ENCODE measurements at places on chromosomes 12 and 14.
A peak's percentile ranks its signal among the peaks of the same experiment; 100 is the strongest.

DNA sequence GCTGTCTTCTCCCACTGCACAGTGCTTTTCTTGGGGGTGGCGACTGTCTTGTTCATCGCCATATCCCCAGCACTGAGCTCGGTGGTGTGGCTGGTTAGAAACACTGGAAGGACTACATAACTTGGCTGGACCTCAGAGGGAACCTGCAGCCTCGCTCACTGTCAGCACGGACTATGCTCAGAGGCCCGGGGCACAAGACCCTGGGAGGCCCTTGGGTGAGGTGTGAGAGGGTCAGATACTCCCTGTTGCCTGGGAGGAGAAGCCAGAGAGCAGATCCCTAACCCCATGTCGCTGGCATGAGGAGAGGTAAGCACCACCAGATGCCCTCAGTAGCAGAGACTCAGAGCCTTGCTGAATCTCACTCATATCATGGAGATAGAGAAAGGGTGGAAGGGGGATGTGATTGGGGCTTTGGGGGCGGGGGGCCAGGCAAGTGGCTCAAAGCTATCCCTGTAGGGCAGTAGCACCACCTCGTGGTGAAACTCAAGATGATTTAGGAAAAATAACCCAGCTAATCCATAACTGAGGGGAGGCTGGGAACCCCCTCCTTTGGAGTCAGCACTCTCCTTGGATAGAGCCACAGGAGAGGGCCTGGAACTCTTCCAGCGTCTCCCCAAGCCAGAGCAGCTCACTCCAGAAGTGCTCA is 18.7 kb upstream of the HDAC7 start:
- no peak for DNase-seq

GRCh38 chr14:52277552-52277951 is 10.1 kb downstream of the PTGDR start:
- DNase-seq = no peak

DNA sequence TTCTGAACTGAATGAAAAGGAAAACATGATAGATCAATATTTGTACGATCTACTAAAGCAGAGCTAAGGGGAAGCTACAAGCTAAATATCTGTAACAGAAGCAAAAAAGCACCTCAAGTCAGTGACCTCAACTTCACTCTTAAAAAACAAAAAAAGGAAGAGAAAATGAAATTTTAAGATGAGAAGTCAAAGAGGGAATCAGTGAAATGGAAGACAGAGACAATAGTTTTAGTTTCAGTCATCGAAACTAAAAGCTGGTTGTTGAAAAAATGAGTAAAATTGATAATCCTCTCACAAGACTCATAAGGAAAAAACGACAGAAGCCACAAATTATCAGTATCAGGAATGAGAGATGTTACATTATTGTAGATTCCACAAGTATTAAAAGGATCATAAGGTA is 11.9 kb upstream of the SLC2A13 start:
- no peak for DNase-seq

DNA sequence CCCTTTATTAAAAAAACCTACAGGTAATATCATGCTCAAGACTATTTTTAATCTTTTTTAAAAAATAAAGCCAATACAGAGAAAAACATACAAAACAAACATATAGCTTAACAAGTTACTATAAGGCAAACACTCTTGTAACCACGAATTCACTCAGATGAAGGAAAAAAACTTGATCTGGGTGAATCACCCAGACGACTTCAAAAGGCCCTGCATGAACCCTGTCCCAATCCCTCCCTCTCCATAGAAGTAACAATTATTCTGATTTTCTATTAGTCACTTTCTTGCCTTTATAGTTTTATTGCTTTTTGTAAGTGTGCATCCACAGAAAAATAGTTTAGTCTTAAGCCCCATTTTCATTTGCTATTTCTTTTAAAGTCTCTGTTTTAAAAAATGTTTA is 72.6 kb downstream of the LRP6 start:
- no peak for DNase-seq

GRCh38 chr14:50822501-50823042 is 8.4 kb downstream of the NIN start:
- no peak for DNase-seq

- no peak for DNase-seq
Measured at GRCh38 chr12:88802096-88802706, 221.9 kb upstream of the KITLG start.

DNA sequence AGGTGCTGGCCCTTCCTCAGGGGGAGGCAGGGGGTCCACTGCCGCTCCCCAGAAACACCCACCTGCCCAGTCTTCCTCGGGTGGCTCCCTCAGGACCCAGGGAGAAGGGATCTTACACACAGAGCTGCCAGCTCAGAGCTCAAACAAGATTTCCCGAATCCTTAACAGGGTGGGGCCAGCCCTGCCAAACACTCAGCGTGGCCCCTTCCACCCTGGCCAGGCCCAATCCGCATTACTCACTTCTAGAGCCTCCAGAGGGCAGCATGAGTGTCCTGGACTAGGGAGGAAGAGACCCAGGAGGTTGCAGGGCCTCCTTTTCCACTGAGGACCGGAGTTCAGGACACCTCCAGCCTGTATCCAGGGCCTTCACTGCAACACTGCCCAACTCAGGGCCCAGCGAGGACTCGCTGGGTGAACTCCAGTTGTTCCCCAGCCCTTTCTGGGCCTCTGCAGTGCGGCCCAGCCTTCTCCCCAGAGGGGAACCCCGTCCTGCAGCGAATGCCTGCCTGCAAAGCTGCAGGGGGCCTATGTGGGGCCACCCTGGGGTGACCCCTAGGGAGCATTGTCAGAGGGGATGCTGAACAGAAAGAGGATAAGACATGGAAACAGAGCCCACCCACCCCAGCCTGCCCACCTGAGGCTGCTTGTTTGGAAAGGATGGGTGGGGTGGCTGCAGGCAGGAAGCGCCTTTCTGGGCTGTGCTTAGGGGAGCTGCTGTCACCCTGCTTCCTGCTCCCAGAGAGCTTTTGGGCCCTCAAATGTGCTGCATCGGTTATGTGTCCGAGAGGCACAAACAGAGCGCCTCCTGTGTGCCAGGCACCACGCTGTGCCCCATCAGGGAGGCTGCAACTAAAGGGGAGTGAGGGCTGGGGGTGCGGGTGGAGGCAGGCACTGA is 43.8 kb downstream of the CCNK start:
- DNase-seq = no peak

DNA sequence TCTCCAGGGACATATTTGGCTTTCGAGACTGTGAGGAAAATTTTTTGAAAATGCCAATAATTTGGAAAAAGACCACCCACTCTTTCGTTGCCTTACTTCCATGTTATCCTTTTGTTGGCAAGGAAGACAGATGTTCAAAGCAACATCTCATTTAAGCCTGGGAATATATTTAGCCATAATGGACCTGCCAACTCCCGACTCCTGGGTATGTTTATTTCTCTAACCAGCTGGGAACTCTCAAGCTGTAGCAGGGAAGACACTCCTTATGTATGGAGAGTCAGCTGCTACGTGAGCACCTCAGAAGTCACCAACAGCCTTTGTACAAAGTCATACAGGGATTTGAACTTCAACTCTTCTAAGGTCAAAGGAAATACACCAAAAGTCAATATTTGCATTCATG is 96.5 kb upstream of the DAAM1 start:
- DNase-seq = peak; percentile 46

DNA sequence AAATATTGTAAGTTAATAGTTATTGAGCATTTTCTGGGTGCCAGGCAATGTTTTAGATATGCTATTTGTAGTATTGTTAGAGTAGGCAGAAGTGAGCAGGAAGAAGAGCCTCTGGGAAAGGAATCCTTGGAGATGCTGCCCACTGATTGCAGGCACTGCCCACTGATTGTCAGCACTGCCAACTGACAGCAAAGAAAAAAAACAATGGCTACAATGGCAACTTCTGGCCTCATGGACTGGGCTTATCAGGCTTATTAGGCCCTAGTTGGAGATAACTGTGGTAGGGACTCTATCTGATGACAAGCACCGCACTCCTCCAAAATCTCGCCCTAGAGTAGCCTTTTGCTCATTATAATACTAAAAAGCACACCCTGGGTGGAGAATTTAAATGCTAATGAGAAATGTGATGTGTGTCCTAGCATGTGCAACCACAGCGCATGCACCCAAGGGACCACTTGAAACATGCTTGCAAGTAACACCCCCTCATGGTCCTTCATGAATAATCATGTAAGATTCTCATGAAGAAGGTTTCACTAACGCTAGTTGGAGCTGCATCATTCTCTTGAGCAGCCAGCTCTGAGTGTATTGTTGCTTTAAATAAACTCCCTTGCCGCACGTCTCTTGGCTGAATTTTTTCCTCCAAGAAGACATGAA is 103.5 kb upstream of the PPP4R3A start:
- DNase-seq = no peak

DNA sequence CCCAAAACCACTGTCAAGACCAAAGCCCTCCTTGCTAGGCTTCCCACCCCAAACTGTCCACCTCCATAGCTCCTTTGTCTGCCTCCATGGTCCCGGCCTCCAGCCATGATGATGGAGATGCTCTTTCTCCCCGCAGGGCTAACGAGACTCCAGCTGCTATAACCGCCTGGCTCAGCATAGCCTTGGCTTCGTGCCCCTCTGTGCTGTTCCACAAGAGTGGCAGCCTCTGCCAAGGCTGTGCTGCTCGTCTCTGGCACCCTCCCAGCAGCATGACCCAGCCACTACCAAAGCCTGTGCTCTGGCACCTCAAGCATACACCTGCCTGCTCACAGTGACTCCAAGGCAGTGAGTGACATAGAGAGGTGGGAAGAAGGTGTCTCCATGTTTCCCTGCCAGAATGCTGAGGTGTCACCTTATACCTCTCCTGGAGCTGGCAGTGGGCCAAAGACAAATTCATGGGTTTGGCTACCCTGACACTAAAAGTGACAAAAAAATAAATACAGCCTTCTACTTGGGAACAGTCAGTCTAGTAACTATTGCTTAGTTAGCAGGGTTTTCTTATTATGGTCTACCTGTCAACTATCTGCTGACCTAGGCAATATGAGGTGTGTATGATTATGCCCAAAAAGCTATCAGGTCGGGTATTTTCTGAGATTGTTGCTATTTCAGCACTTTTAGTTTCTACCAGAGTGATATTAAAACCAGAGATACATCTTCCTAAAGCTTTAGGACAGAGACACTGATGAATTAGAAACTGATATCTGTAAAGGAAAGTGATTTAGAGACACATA is 16.1 kb upstream of the KRT73 start:
- peak; percentile 82 for DNase-seq

DNA sequence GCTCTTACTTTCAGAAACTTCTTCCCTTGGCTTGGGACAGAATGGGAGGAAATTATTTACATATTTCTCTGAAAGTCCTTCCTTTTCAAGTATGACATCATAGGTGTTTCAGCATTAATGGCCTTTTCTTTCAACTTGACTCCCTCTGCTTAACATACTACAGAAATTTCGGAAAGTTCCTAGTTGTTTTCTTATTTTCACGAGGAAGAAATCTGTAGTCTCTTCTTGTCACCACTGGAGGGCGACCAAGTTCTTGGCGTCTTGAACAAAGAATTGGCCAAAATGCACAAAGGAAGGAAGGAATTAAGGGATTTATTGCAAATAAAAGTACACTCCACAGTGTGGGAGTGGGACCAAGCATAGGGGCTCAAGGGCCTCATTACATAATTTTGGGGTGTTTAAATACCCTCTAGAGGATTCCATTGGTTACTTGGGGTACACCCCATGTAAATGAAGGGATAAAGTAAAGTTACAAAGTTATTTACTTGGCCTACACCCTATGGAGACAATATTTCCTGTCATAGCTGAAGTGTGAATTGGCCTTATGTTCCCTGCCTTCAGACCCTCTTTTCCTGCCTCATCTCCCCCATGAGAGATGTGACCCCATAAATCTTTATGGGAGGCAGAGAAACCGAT is 70.4 kb downstream of the RPL10L start:
- peak; percentile 40 for DNase-seq

DNA sequence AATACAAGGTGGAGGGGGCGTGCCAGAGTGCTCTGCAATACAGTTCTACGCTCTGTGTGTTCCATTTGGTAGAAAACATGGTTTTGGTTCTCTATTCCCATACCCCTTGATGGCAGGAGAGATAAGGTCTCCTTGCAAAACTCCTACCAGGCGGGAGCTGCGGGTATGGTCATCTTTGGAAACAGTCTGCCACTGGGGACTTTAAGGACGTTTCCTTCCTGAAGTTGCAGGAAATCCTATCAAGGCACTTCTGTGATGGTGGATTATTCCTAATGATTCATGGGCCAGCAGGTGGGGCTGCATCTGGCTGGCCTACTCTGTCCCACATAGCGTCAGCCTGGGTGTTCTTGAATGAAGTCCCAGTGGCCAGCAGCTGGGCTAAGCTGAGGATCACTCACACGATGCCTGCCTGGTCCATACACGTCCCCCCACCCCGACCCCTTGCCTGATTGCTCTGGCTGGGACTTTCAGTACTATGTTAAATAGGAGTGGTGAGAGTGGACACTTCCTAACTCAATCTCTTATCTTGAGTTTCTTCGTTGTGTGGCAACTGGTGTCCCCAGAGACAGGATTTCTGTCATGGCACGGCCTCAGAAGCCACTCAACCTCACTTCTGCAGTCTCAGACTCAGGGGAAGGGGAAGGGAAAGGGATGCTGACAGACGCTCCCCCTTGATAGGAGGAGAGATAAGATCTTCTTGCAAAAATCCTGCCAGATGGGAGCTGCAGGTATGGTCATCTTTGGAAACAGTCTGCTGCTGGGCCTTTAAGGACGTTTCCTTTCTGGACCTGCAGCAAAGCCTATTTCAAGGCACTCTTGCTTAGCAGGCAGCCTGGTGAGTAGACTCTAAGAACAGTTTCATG is 61.0 kb upstream of the FKBP4 start:
- no peak for DNase-seq

DNA sequence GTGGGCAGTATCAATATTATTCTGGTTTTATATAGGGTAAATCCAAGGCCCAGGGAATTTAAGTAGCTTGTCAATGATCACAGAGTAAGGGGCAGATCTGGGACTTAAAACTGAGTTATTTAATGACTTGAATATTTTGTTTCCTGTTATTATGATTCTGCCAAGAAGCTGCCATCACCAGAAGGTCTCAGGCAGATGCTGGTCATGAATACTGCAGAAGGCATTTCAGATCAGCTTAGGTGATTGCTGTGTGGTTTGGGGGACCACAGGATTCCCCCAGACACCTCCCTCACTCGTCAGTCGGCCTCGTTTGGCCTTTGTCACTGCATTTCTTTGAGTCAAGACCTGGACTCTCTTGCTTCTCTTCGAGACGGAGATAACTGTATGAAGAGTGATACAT is 47.7 kb upstream of the EVL start:
- DNase-seq = no peak

- no peak for DNase-seq
Measured at GRCh38 chr12:89181271-89181920, 170.9 kb downstream of the DUSP6 start.

DNA sequence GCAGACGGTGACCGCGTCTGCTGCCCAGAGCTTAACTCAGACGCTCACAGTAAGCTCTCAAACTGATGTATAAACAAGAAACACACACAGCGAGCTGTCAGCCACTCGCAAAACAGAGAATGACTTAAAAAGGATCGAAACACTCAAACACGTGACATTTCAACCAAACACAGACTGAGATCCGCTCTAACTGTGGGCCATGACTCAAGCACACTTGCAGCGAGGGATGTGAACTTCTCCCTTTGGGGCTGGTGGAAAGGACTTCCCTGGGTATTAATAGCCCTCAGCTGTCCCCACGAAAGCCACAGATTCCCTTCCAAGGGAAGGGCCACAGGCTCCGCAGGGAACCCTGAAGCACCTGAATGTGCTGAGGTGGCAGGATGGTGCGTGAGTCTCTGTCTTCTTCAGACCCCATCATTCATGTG is 29.1 kb downstream of the CCDC88C start:
- DNase-seq = no peak

All from NCI-H446 treated with DMSO at 0.1 percent for 48 hours (cell line).